ENCODE measurements at places on chromosomes 1 and 21. TPM values are rescaled to one million over a fixed set of nuclear protein-coding genes. Genes with fewer than 3 reads are reported as not detected.

The LRRC38 gene
- total RNA-seq: not detected

The BTBD8 gene
- total RNA-seq: 1.2 TPM

GRCh38 chr1:92695104-92695503, 89.8 kb downstream of the EVI5 start:
- H3K27me3 ChIP-seq: no peaks in the 10 kb centered on the region
- H3K36me3 ChIP-seq: no peaks in the 10 kb centered on the region
- H3K4me3 ChIP-seq: no peak overlapping the region
- no peak for DNase-seq
- no peak overlapping the region for H3K27ac ChIP-seq

- no peaks in the 10 kb centered on the region for H3K36me3 ChIP-seq
- no peaks in the 10 kb centered on the region for H3K27me3 ChIP-seq
Observed at GRCh38 chr1:246203180-246203579, 303.9 kb downstream of the SMYD3 start.

GRCh38 chr1:27868932-27869718, 3.2 kb upstream of the THEMIS2 start:
- H3K36me3 ChIP-seq: no peaks in the 10 kb centered on the region
- H3K4me3 ChIP-seq: peak overlapping the region; percentile 56
- H3K27me3 ChIP-seq: no peaks in the 10 kb centered on the region
- peaks cover 48% of the 10 kb centered on the region for H3K4me1 ChIP-seq

DNA sequence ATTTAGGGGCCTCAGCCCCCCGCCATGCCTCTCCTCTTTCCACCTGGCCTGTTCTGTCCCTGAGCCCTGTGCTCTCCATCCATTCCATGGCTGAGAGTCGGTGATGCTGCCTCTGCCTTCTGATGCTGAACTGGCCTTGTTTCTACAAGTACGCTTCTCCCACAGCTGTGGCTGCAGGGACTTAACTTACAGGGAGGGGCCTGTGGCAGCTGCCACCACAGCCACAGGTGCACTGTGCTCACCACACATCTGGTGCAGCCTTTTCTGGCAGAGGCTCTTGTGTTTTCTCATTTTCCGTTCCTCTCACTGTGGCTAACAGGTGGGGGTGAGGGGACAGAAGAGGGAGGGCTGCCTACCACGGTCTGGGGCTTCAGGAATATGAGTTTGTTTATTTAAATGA, 4.2 kb downstream of the FMO1 start:
- no peaks in the 10 kb centered on the region for H3K4me1 ChIP-seq
- no peaks in the 10 kb centered on the region for H3K36me3 ChIP-seq
- no peak for DNase-seq
- H3K4me3 ChIP-seq: no peak overlapping the region
- H3K27me3 ChIP-seq: peaks cover 5% of the 10 kb centered on the region

DNA sequence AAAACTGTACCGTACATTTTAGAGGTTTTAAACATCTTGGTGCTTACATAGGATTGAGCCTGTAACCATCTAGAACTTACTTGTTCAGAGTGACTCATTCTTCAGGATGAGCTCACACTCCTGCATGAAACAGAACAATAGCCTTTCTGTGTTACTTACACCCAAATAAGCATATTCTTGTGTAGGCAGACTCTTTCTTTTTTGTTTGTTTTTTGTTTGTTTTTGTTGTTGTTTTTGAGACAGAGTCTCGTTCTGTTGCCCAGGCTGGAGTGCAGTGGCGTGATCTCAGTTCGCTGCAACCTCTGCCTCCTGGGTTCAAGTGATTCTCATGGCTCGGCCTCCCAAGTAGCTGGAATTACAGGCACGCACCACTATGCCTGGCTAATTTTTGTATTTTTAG, 3.8 kb upstream of the CA6 start:
- no peaks in the 10 kb centered on the region for H3K27me3 ChIP-seq
- no peak for DNase-seq
- no peak overlapping the region for H3K4me3 ChIP-seq
- no peak overlapping the region for H3K27ac ChIP-seq

GRCh38 chr1:214727274-214727673, 124.3 kb downstream of the CENPF start:
- H3K36me3 ChIP-seq: no peaks in the 10 kb centered on the region
- no peak overlapping the region for H3K4me3 ChIP-seq
- DNase-seq: no peak
- H3K4me1 ChIP-seq: no peaks in the 10 kb centered on the region
- no peaks in the 10 kb centered on the region for H3K27me3 ChIP-seq

DNA sequence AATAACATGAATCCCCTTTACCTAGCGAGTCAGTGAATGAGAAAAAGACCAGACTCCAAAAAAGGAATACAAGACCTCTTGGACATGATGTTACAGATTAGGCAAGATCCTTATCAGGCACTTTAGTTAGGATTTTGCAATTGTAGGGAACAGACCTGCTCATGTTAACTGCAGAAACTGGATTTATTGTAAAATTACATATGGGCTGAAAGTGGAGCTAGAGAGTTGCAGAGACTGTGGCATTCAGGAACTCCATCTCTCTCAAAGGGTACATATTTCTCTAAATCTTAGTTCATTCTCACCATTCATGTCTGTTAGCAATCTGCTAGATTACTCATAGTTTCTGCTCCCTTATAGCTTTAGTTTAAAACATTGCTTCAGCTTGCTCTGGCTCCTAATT, 142.2 kb downstream of the PAPPA2 start:
- no peak for DNase-seq
- H3K4me3 ChIP-seq: no peak overlapping the region
- H3K27me3 ChIP-seq: no peaks in the 10 kb centered on the region
- H3K27ac ChIP-seq: no peak overlapping the region

DNA sequence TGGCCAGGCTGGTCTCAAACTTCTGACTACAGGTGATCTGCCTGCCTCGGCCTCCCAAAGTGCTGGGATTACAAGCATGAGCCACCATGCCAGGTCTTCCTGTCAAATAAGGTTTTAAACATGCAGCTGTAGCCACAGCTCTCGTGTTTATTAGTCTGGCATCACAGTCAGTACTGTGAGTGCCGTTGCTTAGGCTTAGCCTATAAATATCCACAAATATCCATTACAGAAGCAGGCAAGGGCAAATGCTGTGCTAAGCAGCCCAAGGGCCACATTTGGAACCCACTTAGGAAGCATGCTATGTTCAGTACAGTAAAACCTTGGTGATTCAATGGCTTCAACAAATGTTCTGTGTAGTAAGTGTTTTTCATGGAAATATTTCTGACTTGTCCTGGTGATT, 75.9 kb downstream of the KIF1B start:
- no peak overlapping the region for H3K27ac ChIP-seq
- H3K36me3 ChIP-seq: peaks cover 4% of the 10 kb centered on the region
- no peaks in the 10 kb centered on the region for H3K4me1 ChIP-seq
- H3K4me3 ChIP-seq: no peak overlapping the region

DNA sequence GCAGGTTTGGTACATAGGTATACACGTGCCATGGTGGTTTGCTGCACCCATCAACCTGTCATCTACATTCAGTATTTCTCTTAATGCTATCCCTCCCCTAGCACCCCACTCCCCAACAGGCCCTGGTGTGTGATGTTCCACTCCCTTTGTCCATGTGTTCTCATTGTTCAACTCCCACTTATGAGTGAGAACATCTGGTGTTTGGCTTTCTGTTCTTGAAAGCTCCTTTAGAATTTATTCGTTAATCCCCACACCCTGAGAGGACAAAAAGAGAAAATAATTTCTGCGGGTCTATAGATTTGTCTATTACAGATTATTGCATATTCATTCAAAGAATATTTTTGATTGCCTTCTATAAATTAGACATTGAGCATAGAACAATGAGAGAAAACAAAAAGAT, 455.5 kb downstream of the PLPP3 start:
- H3K4me1 ChIP-seq: no peaks in the 10 kb centered on the region
- DNase-seq: no peak
- no peak overlapping the region for H3K27ac ChIP-seq
- no peak overlapping the region for H3K4me3 ChIP-seq

GRCh38 chr1:71667216-71667615, 586.4 kb upstream of the ZRANB2 start:
- no peaks in the 10 kb centered on the region for H3K36me3 ChIP-seq
- H3K27ac ChIP-seq: no peak overlapping the region
- no peaks in the 10 kb centered on the region for H3K27me3 ChIP-seq
- no peak overlapping the region for H3K4me3 ChIP-seq
- no peaks in the 10 kb centered on the region for H3K4me1 ChIP-seq

DNA sequence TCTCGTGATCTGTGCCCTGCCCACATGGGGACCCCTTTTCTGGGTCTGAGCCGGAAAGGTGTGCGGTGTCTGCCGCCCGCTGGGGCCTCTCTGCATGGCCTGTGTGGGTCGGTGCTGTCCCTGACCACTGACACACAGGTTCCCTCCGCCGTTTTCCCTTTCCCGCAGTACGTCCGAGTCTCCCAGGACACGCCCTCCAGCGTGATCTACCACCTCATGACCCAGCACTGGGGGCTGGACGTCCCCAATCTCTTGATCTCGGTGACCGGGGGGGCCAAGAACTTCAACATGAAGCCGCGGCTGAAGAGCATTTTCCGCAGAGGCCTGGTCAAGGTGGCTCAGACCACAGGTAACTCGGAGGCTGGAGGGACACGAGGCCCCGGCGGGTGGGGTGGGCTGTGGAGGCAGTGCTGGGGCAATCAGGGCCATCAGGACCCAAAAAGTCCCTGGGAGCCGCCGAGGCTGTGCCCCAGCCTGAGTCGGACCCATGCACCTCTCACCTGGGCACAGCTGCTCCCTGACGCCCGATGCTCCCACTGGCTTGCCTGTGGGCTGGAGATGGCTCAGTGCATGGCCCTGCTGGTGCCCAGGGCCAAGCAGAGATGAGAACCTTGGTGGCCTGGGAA, 13.3 kb downstream of the TRPM2 start:
- H3K4me3 ChIP-seq: no peak overlapping the region
- H3K27me3 ChIP-seq: no peaks in the 10 kb centered on the region
- H3K36me3 ChIP-seq: no peaks in the 10 kb centered on the region
- H3K4me1 ChIP-seq: no peaks in the 10 kb centered on the region
- H3K27ac ChIP-seq: no peak overlapping the region
- DNase-seq: peak; percentile 43

DNA sequence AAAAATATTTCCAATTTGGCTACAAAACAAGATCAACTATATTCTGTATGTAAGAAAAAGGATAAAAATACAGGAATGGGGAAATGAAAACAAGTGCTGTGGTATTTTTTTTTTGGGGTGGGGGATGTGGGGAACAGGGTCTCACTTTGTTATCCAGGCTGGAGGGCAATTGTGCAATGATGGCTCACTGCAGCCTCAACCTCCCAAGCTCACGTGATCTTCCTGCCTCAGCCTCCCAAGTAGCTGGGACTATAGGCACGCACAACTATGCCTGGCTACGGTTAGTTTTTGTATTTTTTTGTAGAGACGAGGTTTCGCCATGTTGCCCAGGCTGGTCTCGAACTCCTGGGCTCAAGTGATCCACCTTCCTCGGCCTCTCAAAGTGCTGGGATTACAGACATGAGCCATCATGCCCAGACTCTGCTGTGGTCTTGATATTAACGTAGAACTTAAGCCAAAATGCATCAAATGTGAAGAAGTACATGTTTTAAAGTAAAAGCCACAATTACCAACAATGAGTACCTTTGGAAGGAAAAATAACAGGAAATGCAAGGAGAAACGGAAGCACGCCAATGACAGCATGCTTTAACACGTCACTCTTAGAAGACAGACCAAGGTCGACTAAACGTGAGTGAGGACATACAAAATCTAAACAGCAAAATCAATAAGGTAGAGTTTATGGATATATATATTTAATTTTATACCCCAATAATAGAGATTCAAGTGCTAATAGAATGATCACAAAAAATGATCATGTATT, 8.8 kb upstream of the ABCB10 start:
- DNase-seq: no peak
- no peaks in the 10 kb centered on the region for H3K27me3 ChIP-seq
- H3K36me3 ChIP-seq: no peaks in the 10 kb centered on the region

DNA sequence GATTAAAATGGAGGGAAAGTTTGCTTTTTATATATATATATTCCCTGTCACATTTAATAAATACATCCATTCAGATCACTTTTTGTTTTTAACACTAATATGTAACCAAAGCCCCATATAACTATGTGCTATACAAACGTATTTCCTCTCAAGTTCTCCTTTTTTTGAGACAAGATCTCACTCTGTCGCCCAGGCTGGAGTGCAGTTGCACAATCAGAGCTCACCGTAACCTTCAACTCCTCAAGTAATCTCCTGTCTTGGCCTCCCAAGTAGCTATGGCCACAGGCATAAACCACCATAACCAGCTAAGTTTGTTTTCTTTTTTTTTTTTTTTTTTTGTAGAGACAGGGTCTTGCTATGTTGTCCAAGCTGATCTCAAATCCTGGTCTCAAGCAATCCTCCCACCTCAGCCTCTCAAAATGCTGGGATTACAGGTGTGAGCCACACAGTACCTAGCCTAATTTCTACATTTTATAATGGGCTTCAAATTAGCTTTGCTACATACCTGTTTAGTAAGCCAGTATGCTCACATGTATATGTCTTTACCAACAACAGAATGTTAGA, 120.0 kb downstream of the TGFBR3 start:
- H3K4me3 ChIP-seq: no peak overlapping the region
- no peaks in the 10 kb centered on the region for H3K27me3 ChIP-seq
- H3K4me1 ChIP-seq: no peaks in the 10 kb centered on the region
- no peak overlapping the region for H3K27ac ChIP-seq
- H3K36me3 ChIP-seq: no peaks in the 10 kb centered on the region
